Muscle of leg (tissue), 16 donors: ENCODE measurements at places on chromosomes 2 and 18. TPM values are rescaled to one million over a fixed set of nuclear protein-coding genes. Genes with fewer than 3 reads are reported as not detected.

The VAMP5 gene
- 18.0 TPM for total RNA-seq

The HEATR5B gene
- total RNA-seq = 14.7 TPM

The TMEM200C gene
- 1.1 TPM for total RNA-seq

The CHST9 gene
- total RNA-seq = 0.27 TPM

The ESPNL gene
- total RNA-seq = 2.9 TPM

The HRH4 gene
- 0.09 TPM for total RNA-seq

The SLC66A3 gene
- 10.7 TPM for total RNA-seq

The VPS4B gene
- total RNA-seq = 26.6 TPM

The TMEM150A gene
- 7.9 TPM for total RNA-seq

The GYPC gene
- total RNA-seq = 116 TPM

The TUBA3E gene
- not detected for total RNA-seq

GRCh38 chr2:112758711-112759110 is 5.7 kb downstream of the CKAP2L start:
- DNase-seq = no peak
- no peak overlapping the region for H3K27ac ChIP-seq
- H3K27me3 ChIP-seq = no peaks in the 10 kb centered on the region
- no peak overlapping the region for H3K4me3 ChIP-seq

DNA sequence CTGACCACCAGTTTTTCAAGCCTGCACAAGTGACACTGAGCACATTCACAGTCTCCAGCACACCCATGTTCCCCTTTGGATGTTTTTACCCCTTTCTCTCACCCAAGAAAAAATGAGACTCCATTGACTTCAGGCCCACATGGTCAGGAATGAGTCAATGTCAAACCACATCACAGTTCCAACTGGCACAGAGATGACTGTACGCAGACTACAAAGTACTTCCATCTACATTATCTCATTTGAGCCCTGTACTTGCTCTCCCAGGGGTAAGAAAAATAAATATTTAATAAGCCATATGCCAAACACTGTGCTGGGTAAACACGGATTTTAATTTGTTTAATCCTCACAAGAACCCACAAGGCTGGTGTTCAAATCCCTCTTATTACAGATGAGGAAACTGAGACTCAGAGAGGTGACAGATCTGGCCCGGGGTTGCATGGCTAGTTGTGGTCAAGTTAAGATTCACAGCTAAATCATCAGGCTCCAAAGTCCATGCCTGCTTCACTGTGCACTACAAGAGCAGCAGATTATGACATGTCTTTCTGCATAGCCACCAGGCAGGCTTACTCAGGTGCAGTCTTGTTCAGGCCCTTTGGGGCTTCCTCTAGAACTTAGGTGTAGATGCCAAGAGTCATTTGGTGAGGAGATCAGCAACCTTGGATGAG is 106.1 kb downstream of the TXNL1 start:
- no peaks in the 10 kb centered on the region for H3K4me1 ChIP-seq
- DNase-seq = no peak
- H3K4me3 ChIP-seq = no peak overlapping the region
- H3K36me3 ChIP-seq = no peaks in the 10 kb centered on the region

GRCh38 chr2:224261326-224261725 is 140.6 kb downstream of the FAM124B start:
- H3K4me1 ChIP-seq = peaks cover 5% of the 10 kb centered on the region
- peak; percentile 75 for DNase-seq
- H3K36me3 ChIP-seq = no peaks in the 10 kb centered on the region

- H3K27ac ChIP-seq = no peak overlapping the region
- no peaks in the 10 kb centered on the region for H3K4me1 ChIP-seq
- no peak for DNase-seq
- H3K27me3 ChIP-seq = no peaks in the 10 kb centered on the region
These were observed 102.1 kb downstream of the ABCA12 start for GRCh38 chr2:215036314-215036713.

DNA sequence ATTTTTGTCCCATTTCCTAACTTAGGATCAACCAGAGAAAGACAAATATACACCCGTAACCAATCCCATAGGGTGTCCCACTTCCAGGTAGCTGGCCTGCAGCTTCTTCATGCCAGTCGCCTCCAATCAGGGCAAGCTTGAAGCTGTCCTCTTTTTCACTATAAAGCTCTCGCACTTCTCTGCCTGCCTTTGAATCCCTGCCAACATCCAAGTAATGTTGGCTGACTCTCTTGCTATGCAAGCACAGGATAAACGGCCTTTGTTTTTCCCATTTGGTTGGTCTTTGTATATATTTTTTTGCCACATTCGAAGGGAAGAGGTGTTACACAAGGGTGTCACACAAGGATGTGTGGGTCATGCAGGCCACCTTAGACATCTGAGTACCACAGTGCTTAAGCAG is 388.8 kb downstream of the CBLN2 start:
- no peaks in the 10 kb centered on the region for H3K4me1 ChIP-seq
- no peaks in the 10 kb centered on the region for H3K36me3 ChIP-seq
- no peak overlapping the region for H3K27ac ChIP-seq
- H3K27me3 ChIP-seq = no peaks in the 10 kb centered on the region

GRCh38 chr2:165666605-165667004 is 127.4 kb downstream of the GALNT3 start:
- no peak overlapping the region for H3K27ac ChIP-seq
- no peak overlapping the region for H3K4me3 ChIP-seq
- DNase-seq = no peak
- no peaks in the 10 kb centered on the region for H3K27me3 ChIP-seq

DNA sequence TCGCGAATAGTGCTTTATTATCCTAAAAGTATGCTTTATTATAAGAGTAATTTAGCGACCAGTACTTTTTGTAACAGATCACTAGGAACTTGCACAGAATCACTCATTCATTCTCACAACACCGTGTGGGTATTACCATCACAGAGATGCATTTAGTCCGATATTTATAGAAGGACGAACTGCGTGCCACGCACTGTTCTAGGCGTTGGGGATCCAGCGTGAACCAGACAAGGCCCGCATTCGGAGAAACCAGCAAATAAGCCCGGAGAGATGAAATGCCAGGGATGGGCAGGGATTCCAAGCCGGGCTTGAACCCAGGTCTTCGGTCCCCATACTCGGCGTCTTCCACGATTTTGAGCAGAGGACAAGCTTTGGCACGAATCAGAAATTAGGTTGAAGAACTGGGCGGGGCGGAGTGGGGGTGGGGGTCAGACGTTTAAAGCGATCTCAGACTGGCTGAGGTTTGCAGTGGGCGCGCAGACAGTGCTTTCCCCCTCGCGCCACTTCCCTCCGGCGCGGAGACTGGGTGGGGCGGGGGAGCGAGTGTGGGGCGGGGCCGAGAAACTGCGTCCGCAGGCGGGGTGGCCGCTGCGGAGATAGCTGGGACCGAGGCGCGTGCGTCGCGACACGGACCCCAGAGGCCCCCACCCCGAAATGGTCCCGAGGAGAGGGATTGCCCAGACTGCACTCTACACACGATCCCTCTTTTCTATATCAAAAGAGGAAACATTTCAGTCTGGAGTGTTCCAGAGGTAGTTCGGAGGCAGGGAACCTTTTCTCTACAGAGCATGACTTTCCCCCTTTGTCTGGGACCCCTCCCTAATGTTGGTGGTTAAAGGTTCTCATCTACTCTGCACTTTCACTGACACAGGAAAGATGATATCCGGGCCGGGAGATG is 1.1 kb upstream of the CXCR4 start:
- H3K4me1 ChIP-seq = peaks cover 20% of the 10 kb centered on the region
- peak overlapping the region; percentile 64 for H3K4me3 ChIP-seq
- DNase-seq = peak; percentile 53

DNA sequence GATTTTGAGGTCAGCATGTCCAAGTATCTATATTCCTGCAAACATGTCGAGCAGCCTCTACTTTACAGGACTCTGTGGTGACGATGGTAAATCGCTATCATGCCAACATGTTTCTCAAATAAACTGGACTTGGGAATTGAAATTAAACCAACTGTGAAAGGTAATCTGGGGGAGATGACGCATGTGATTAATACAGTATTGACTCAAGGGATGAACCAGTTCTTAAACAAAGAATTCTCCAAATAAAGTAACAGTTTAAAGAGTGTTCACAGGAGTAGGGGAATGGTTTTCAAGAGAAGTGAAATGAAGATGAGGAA is 54.3 kb downstream of the THUMPD2 start:
- H3K36me3 ChIP-seq = no peaks in the 10 kb centered on the region
- peaks cover 2% of the 10 kb centered on the region for H3K4me1 ChIP-seq
- no peaks in the 10 kb centered on the region for H3K27me3 ChIP-seq
- H3K4me3 ChIP-seq = no peak overlapping the region
- DNase-seq = no peak

- no peaks in the 10 kb centered on the region for H3K27me3 ChIP-seq
- no peak overlapping the region for H3K27ac ChIP-seq
- H3K36me3 ChIP-seq = no peaks in the 10 kb centered on the region
- no peaks in the 10 kb centered on the region for H3K4me1 ChIP-seq
- no peak overlapping the region for H3K4me3 ChIP-seq
- DNase-seq = no peak
These were observed 136.4 kb downstream of the ZNF407 start for GRCh38 chr18:74734013-74734444.

GRCh38 chr2:73323551-73323950 is 30.2 kb upstream of the EGR4 start:
- H3K27ac ChIP-seq = no peak overlapping the region
- no peaks in the 10 kb centered on the region for H3K4me1 ChIP-seq
- no peak for DNase-seq
- H3K27me3 ChIP-seq = peaks cover 12% of the 10 kb centered on the region

GRCh38 chr2:75729861-75730260 is 19.1 kb upstream of the GCFC2 start:
- DNase-seq = peak; percentile 25
- H3K36me3 ChIP-seq = no peaks in the 10 kb centered on the region
- H3K27ac ChIP-seq = no peak overlapping the region

DNA sequence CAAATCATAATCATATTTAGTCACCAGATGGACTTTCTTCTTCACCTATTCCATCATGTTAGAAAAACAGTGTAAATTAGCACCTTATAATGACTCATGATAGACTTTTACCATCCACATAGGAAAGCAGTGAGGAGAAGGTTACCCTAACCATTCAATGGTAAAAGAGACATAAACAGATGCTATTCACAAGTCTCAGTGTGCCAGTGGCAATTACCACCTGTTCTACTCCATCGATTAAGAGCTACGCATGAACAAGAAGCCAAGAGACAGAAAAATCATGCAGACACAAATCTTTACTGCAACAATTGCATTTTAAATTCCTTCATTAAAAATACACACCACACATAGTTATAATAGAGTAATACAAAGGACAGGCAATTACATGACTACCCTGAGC is 106.7 kb upstream of the CHAC2 start:
- H3K36me3 ChIP-seq = no peaks in the 10 kb centered on the region
- H3K4me1 ChIP-seq = no peaks in the 10 kb centered on the region
- no peak overlapping the region for H3K27ac ChIP-seq

DNA sequence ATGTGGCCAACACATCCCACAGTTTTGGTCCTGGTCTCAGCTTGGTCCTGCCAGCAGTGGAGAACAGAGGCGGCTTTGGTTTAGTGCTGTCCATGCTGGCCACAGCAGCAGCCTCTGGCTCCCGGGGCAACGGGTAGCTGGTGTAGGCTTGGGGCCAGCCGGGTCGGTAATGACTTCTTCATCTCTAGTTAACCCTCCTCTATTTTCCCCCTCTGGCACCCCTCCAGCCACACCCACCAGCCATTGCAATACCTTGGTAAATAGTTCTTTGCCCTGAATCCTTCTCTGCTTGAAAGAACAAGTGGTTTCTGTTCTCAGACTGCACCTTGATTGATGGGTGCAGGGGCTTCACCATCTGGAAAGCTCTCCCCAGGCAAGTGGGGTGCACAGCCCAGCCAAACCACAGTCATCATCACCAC is 31.7 kb upstream of the ZNF396 start:
- no peaks in the 10 kb centered on the region for H3K36me3 ChIP-seq
- H3K27ac ChIP-seq = no peak overlapping the region
- no peak for DNase-seq
- no peaks in the 10 kb centered on the region for H3K27me3 ChIP-seq
- H3K4me1 ChIP-seq = no peaks in the 10 kb centered on the region

GRCh38 chr2:241494311-241494908 is 14.0 kb downstream of the STK25 start:
- no peak overlapping the region for H3K4me3 ChIP-seq
- H3K27me3 ChIP-seq = no peaks in the 10 kb centered on the region
- H3K4me1 ChIP-seq = peaks cover 27% of the 10 kb centered on the region
- H3K36me3 ChIP-seq = peaks cover 73% of the 10 kb centered on the region
- no peak for DNase-seq

DNA sequence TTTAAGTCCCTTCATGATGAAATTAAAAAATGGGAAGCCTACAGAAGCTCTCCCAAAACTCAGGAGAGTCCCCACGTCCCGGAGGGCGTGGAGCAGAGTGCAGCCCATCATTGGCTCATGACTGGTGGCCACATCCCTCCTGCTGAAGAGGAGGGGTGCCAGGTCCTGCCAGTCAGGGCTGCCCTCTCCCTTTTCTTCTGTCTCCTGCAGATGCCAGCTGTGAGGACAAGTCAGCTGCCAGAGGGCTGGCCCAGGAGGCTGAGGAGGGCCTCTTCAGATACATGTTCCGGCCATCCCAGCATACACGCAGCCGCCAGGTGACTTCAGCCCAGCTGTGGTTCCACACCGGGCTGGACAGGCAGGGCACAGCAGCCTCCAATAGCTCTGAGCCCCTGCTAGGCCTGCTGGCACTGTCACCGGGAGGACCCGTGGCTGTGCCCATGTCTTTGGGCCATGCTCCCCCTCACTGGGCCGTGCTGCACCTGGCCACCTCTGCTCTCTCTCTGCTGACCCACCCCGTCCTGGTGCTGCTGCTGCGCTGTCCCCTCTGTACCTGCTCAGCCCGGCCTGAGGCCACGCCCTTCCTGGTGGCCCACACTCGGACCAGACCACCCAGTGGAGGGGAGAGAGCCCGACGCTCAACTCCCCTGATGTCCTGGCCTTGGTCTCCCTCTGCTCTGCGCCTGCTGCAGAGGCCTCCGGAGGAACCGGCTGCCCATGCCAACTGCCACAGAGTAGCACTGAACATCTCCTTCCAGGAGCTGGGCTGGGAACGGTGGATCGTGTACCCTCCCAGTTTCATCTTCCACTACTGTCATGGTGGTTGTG is 2.6 kb downstream of the INHA start:
- peaks cover 4% of the 10 kb centered on the region for H3K36me3 ChIP-seq
- H3K4me1 ChIP-seq = peaks cover 42% of the 10 kb centered on the region
- H3K4me3 ChIP-seq = no peak overlapping the region

- H3K4me1 ChIP-seq = no peaks in the 10 kb centered on the region
- DNase-seq = no peak
- H3K27ac ChIP-seq = no peak overlapping the region
- H3K4me3 ChIP-seq = no peak overlapping the region
- H3K27me3 ChIP-seq = no peaks in the 10 kb centered on the region
These were observed 177.3 kb downstream of the ANKRD30B start for GRCh38 chr18:14925281-14925709.

DNA sequence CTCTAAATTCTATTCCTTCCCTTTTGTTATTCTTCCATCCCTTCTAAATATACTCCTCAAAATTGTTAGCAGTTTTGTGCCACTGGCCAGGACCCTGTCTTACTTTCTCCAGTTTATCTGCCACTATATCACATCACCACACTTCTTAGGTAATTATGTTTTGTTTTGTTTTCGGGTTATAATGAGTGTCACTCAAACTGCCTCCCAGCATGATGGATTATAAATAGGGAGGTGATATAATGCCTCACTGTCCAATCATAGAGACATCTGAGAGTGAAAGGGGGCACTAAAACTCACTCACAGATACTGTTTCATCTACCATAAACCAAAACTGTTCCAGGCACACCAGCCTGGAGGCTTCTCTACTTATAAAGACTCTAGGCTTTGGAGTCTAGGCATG is 3.5 kb downstream of the RSAD2 start:
- H3K27ac ChIP-seq = no peak overlapping the region
- peaks cover 27% of the 10 kb centered on the region for H3K4me1 ChIP-seq
- no peaks in the 10 kb centered on the region for H3K27me3 ChIP-seq
- DNase-seq = no peak
- H3K4me3 ChIP-seq = no peak overlapping the region
